ENCODE measurements at places on chromosomes 5 and 9. TPM values are rescaled to one million over a fixed set of nuclear protein-coding genes. Genes with fewer than 3 reads are reported as not detected.

- peak; percentile 23 for DNase-seq
- H3K4me3 ChIP-seq = no peak overlapping the region
- H3K36me3 ChIP-seq = peaks cover 1% of the 10 kb centered on the region
Measured at GRCh38 chr9:79817438-79818004, 245.8 kb downstream of the TLE4 start.

GRXCR2 gene
- not detected for total RNA-seq

DNA sequence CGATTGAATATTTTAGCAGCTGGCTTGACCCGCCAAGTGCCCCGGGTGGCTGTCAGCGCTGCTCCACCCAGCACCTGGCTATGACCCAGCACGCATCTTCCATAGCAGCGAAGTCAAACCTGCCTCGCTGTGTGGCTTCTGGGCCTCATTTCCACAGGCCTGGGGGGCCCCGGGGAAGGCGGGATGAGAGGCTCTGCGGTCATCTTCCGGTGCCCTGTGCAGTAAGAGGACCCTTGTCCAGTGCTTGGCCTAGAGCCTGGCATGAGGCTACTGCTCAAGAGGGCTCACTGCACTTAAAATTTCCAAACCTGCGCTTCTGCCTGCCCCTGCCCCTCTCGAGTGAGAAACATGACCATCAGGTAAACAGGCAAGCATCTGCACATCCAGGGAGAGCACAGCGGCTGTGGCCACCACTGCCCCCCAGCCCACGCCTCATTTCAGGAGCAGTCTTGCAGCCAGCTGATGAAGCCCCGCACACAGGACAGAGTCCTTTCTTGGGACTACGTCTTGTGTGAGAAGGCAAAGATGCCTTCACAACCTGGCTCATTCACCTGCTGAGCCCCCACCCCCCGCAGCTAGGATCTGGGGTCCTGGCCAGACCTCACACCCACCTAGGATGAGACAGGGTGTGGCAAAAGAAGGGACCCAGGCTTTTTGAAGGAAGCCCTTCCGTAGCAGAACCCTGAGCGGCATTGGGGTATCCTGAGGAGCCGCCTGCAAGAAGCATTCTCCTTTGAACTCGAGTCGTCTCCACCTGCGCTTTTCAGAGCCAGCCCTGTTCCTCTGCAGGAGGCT lies 69.5 kb upstream of the UNC5A start:
- H3K36me3 ChIP-seq = no peaks in the 10 kb centered on the region
- no peak overlapping the region for H3K4me3 ChIP-seq
- peaks cover 15% of the 10 kb centered on the region for H3K4me1 ChIP-seq
- no peak overlapping the region for H3K27ac ChIP-seq
- DNase-seq = no peak
- peaks cover 59% of the 10 kb centered on the region for H3K27me3 ChIP-seq

DNA sequence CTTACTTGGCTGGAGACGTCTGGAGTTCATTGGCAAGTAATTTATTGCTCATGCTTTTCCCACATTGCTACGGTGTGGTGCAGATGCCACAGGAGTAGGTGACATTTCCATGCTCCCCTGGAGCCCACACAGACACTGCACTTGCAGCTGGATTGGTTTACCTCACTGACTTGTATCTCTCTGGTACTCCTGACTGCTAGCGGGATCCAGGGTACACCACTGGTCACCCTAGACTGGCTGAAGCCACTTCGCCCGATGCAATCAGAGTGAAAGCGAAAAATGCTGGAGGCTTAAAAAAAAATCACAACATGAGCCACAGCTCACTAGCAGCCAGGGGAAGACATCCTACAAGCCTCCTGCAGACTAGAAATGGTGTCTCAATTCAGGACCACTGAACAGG lies 32.6 kb upstream of the SLIT3 start:
- no peak overlapping the region for H3K4me3 ChIP-seq
- H3K36me3 ChIP-seq = no peaks in the 10 kb centered on the region
- H3K27me3 ChIP-seq = no peaks in the 10 kb centered on the region
- H3K27ac ChIP-seq = no peak overlapping the region
- no peak for DNase-seq
- no peaks in the 10 kb centered on the region for H3K4me1 ChIP-seq

GRCh38 chr9:85129514-85129913 lies 460.0 kb downstream of the NTRK2 start:
- no peaks in the 10 kb centered on the region for H3K4me1 ChIP-seq
- H3K27ac ChIP-seq = no peak overlapping the region
- DNase-seq = no peak
- H3K4me3 ChIP-seq = no peak overlapping the region
- H3K27me3 ChIP-seq = no peaks in the 10 kb centered on the region

ACSL6 gene
- total RNA-seq = 8.2 TPM

- H3K36me3 ChIP-seq = no peaks in the 10 kb centered on the region
- H3K27me3 ChIP-seq = no peaks in the 10 kb centered on the region
- DNase-seq = no peak
- no peak overlapping the region for H3K27ac ChIP-seq
- no peak overlapping the region for H3K4me3 ChIP-seq
Measured at GRCh38 chr9:14902561-14902960, 7.7 kb downstream of the FREM1 start.

DNA sequence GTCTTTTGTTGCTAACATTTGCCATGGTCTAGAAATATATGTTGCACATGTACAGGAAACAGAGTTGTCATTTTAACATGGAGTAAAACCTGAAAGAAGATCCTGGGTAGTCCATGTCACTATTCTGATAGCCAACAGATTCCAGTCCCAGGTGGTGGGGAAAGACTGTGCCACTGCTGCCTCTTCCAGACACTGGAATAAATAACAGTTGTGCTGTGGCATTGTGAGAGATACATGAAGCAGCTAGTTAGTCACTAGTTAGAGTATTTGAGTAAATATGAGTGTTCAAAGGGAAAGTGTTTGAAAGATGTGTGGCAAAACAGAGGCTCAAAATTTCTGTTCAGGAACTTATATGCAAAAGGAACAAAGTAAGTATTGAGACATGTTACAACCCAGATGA lies 1408.3 kb downstream of the EFNA5 start:
- H3K27ac ChIP-seq = no peak overlapping the region
- no peaks in the 10 kb centered on the region for H3K4me1 ChIP-seq
- H3K36me3 ChIP-seq = no peaks in the 10 kb centered on the region

NMRK1 gene
- total RNA-seq = 59.3 TPM

DNA sequence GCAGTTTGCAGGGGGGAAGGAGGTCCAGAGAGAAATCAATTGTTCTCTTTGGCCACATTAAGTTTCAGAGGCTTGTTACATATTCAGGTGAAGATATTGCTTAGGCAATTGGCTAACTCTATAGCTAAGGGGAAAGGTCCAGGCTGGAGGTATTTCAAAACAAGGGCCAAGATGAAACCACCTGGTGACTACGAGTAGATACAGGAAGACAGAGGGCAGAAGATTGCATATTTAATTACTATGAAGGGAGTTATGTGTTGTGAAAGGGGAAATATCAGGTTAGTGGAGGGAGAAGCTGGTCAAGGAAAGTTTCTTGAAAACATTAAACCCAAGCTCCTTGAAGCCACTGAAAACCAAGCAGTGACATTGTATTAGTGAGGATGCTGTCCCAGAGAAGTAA lies 1.9 kb upstream of the RAD23B start:
- peaks cover 7% of the 10 kb centered on the region for H3K27me3 ChIP-seq
- peak overlapping the region; percentile 44 for H3K27ac ChIP-seq
- no peak for DNase-seq

DNA sequence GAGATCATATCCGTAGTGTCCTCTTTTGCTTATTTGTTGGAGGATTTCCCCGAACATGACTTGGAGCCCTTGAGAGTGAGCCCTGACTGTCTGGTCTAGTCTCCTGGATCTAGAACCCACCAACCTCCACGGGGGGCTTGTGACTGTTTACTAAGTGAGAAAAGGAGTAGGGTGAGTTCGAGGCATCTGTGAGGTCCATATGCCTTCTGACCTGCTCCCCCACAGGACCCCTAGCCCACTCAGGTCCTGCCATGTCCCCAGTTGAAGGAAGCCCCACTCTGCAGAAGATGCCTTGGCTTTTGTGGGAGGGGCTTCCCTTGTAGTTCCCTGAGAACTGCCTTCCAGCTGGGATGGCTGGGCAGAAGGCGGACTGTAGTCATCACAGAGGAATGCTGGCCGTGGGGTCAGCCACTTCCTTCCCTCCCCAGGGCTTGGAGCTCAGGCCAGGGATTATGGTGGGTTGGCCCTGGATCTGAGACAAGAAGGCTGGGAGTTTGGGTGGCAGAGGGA lies 7.0 kb upstream of the IRF1 start:
- H3K36me3 ChIP-seq = no peaks in the 10 kb centered on the region
- peak overlapping the region; percentile 90 for H3K27ac ChIP-seq
- H3K4me1 ChIP-seq = peaks cover 73% of the 10 kb centered on the region
- peak overlapping the region; percentile 93 for H3K4me3 ChIP-seq
- H3K27me3 ChIP-seq = no peaks in the 10 kb centered on the region

DNA sequence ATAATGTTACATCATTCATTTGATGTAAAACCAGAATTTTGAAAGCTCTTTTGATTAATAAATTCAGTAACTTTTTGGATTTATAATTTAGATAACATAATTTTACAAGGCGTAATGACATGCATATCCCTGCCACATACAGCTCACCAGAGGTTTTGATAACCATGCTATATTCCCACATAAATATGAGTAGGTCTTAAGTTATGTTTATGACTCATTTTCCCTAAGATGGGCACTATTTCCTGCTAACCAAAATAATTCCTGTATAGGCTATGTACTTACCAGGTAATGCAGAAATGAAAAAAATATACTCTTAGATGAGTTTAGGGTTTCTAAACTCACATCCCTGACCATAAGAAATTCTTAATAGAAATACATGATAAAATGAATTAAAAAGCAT lies 93.9 kb upstream of the EDIL3 start:
- H3K27me3 ChIP-seq = no peaks in the 10 kb centered on the region
- no peaks in the 10 kb centered on the region for H3K36me3 ChIP-seq
- H3K4me3 ChIP-seq = no peak overlapping the region
- H3K27ac ChIP-seq = no peak overlapping the region

DNA sequence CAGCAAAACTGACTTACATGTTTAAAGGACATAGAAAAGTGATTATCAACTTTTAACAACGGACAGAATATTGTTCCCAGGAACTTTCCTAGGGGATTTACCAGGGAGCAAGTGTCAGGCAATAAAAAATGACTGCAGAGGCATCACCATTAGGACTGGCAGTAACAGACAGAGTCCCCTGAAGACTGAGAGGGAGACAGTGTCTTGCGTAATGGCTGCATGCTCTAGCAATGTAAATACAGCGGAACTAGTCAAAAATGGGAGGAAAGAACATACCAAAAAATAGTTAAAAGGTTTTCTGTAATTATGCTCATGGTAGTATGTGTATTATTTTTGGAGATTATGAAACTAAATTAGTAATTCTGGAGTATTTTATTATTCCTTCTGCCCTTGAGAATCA lies 181.8 kb downstream of the CRB2 start:
- no peak overlapping the region for H3K27ac ChIP-seq
- no peaks in the 10 kb centered on the region for H3K27me3 ChIP-seq
- DNase-seq = no peak
- H3K4me1 ChIP-seq = peaks cover 7% of the 10 kb centered on the region
- H3K4me3 ChIP-seq = no peak overlapping the region
- H3K36me3 ChIP-seq = peaks cover 2% of the 10 kb centered on the region

DNA sequence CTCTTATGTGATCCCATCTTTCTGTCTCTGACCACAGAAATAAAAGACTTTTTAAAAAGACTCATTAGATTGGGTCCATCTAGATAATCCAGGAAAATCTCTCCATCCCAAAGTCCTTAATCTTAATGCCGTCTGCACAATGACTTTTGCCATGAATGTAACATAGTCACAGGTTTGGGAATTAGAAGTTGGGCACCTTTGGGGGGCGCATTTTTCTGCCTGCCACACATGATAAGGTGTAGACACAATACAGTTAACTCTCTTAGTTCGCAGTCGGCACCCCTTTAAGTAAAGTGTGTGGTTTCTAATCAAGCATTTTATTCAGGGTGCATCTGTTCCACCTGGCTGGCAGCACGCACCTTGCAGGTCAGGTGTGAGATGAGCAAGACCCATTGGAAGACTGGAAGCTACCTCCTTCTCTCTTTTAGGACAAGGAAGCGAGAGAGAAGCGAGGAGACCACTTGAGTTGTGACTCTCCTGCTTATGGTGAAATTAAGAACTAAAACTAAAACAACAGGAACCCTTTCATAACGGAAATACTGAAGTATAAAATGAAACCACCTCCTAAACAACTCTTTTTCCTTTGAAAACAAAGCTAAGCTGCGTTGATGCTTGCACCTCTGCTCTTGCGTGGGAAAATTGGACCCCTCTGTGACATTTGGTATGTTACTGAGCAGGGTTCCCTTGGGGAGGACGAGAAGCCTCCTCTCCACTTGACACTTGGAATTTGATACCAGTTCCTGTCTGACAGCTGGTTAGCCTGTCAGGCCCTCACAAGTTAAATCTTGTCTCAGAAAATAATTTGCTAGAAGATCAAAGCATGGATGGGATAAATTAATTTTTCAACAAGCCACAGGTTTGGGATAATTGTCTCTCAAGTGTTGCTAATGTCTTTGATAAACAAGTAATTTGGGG lies 304.6 kb upstream of the DMRT1 start:
- peak overlapping the region; percentile 45 for H3K4me3 ChIP-seq
- no peaks in the 10 kb centered on the region for H3K27me3 ChIP-seq
- peaks cover 19% of the 10 kb centered on the region for H3K4me1 ChIP-seq
- DNase-seq = no peak
- peaks cover 7% of the 10 kb centered on the region for H3K36me3 ChIP-seq
- H3K27ac ChIP-seq = peak overlapping the region; percentile 59

GRCh38 chr5:72465601-72466563 lies 41.3 kb downstream of the ZNF366 start:
- H3K4me1 ChIP-seq = peaks cover 17% of the 10 kb centered on the region
- peaks cover 43% of the 10 kb centered on the region for H3K27me3 ChIP-seq
- no peak overlapping the region for H3K4me3 ChIP-seq
- H3K27ac ChIP-seq = no peak overlapping the region
- peak; percentile 11 for DNase-seq

DNA sequence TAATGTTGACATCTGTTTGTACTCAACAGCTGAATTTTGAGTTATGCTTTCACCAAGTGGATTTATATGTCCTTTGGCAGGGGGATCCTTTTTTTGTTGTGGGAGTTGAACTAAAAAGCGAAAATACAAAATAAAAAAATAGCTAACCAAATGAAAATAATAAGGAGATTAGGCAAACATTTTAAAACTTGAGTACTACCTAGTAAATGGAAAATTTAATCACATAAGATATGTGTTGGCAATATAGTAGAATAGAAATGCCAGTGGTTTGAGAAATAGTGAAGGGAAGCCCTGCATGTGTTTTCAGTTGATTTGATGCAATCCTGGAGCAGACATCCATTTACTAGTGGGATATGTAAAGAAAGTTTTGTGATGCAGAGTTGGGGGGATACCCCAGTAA lies 98.0 kb downstream of the RASGRF2 start:
- H3K27me3 ChIP-seq = no peaks in the 10 kb centered on the region
- H3K27ac ChIP-seq = no peak overlapping the region

- DNase-seq = no peak
- H3K27me3 ChIP-seq = no peaks in the 10 kb centered on the region
- H3K4me3 ChIP-seq = no peak overlapping the region
Measured at GRCh38 chr5:175710326-175710725, 52.5 kb downstream of the HRH2 start.

- no peak for DNase-seq
- H3K36me3 ChIP-seq = no peaks in the 10 kb centered on the region
- no peak overlapping the region for H3K4me3 ChIP-seq
- no peaks in the 10 kb centered on the region for H3K27me3 ChIP-seq
Measured at GRCh38 chr5:55608595-55609349, 74.0 kb upstream of the PLPP1 start.

RAB14 gene
- 63.7 TPM for total RNA-seq

Measured in activated T-cell treated with anti-CD3 and anti-CD28 coated beads, Interleukin-2, amount 50 U/mL, for 72 hours (primary cell).